Hepatocyte (in vitro differentiated cells): ENCODE measurements at places on chromosomes 16 and 17. TPM values are rescaled to one million over a fixed set of nuclear protein-coding genes. Genes with fewer than 3 reads are reported as not detected.

CCL4L2 gene
- polyA plus RNA-seq, result 20.8 and 78.8 TPM in 2 replicates

NLRC5 gene
- 4.5 and 7.0 TPM in 2 replicates for polyA plus RNA-seq

PTGES3L gene
- 0.40 and 0.73 TPM in 2 replicates for polyA plus RNA-seq

RGS11 gene
- polyA plus RNA-seq, result 0.93 and 3.4 TPM in 2 replicates

PGAP6 gene
- 205 and 229 TPM in 2 replicates for polyA plus RNA-seq

CA7 gene
- 0.25 and 3.3 TPM in 2 replicates for polyA plus RNA-seq

GRCh38 chr16:29710227-29711219 lies 31.5 kb downstream of the QPRT start:
- peak; percentile 83 for DNase-seq
- H3K27ac ChIP-seq, result peak overlapping the region; percentile 62
- no peaks in the 10 kb centered on the region for H3K27me3 ChIP-seq
- no peak overlapping the region for H3K4me3 ChIP-seq
- H3K36me3 ChIP-seq, result no peaks in the 10 kb centered on the region
- no peaks in the 10 kb centered on the region for H3K4me1 ChIP-seq

DNA sequence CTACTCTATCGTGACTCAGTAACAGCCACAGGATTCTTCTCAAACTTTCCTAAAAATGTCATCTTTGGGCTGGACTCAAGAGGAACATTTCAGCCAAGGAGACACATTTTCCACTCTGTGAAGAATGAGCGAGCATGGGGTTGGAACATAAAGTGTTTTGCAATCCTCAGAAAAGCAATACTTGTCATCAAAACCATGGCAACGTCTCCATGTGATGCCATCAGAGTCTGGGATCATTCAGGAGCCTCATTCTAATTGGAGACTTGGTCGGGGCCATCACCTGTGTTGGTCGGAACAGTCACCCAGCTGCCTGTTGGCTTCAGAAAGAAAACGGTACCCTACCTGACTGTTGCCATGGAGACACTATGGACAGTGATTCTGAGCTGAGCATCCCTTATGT lies 25.5 kb downstream of the MYOCD start:
- H3K4me1 ChIP-seq, result no peaks in the 10 kb centered on the region
- no peak for DNase-seq
- H3K36me3 ChIP-seq, result no peaks in the 10 kb centered on the region
- H3K27me3 ChIP-seq, result no peaks in the 10 kb centered on the region
- H3K27ac ChIP-seq, result no peak overlapping the region

DNA sequence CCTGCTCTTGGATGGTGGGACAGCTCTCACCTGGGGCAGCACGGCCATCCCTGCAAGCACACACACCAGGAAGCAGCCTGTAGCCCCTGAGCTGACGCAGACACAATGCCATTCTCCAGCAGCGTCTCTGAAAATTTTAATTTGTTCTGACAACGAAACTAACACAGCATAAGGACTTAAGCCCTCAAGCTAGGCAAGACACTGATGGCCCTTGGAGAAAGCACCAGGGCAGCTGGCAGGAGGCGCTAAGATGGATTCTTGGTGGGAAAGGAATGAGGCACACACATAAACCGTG lies 2.7 kb upstream of the LIMD2 start:
- no peak overlapping the region for H3K27ac ChIP-seq
- no peaks in the 10 kb centered on the region for H3K36me3 ChIP-seq
- DNase-seq, result no peak
- no peak overlapping the region for H3K4me3 ChIP-seq

DNA sequence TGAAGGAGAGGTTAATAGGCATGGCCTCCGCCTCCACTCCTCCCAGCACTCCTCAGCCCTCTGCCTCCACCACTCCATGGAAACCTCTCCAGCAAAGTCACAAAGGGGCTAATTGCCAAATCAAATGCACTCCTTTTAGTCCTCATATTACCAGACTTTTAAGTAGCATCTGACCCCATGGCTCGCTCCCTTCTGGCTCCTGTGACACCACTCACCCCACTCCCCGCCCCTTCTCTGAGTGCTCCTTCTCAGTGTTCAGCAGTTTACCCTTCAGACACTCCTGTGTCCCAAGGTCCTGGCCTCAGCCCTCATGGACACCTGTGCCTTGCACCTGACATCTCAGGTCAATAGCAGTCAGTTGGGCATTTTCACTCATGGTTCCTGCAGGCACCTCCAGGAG lies 243.5 kb upstream of the CCL2 start:
- H3K4me3 ChIP-seq, result no peak overlapping the region
- no peaks in the 10 kb centered on the region for H3K27me3 ChIP-seq
- H3K27ac ChIP-seq, result no peak overlapping the region
- DNase-seq, result no peak

- no peak overlapping the region for H3K27ac ChIP-seq
- no peak overlapping the region for H3K4me3 ChIP-seq
- H3K36me3 ChIP-seq, result no peaks in the 10 kb centered on the region
Observed at GRCh38 chr17:57762452-57763395, 17.6 kb upstream of the CCDC182 start.

DNA sequence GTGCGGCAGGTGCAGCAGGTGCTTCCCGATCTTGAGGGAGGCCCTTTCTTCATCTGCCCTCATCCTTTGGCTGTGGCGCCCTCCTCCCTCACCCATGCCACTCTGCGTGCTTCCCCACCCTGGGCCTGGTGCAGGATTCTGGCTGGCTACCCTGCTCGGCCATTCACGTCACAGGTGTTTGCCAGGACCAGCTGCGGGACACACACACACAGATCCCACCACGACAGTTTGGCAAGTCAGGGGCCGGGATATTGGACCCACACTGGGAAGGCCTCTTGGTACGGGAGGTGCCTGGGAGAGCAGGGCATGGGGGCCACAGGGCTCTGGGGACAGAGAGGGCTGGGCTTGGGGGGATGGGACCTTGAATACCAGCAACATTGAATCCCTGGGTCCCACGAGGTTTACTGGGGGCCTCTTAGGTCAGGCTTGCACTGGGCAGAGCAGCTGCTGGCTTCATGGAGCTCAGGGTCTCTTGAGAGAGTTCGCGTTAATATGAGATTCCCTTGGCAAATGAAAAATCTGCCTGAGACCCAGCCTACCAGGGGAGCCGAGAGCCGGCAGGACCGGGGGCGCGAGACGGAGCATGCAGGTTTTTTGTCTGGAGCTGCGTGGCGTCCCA lies 15.1 kb downstream of the ADCY7 start:
- peaks cover 2% of the 10 kb centered on the region for H3K4me1 ChIP-seq
- H3K27ac ChIP-seq, result no peak overlapping the region
- no peaks in the 10 kb centered on the region for H3K36me3 ChIP-seq
- no peaks in the 10 kb centered on the region for H3K27me3 ChIP-seq
- no peak overlapping the region for H3K4me3 ChIP-seq

GRCh38 chr17:59859444-59860025 lies 33.2 kb downstream of the TUBD1 start:
- peaks cover 4% of the 10 kb centered on the region for H3K4me1 ChIP-seq
- H3K27me3 ChIP-seq, result no peaks in the 10 kb centered on the region
- DNase-seq, result no peak
- H3K36me3 ChIP-seq, result no peaks in the 10 kb centered on the region
- no peak overlapping the region for H3K27ac ChIP-seq

DNA sequence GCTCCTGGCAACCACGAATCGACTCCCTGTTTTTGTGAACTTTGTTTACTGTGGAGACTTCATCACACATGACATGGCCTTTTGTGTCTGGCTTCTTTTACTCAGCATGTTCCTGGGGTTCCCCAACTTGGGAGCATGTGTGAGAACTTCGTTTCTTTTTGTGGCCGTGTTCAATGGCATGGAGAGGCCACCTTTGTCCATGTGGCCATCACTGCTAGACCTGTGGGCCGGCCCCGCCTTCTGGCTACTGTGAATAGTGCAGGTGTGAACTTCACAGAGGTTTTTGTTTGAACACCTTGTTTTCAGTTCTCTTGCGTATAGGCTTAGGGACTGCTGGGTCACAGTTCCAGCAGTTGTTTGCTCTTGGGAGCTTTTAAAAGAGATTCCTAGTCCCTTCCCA lies 5.7 kb upstream of the SLC38A8 start:
- H3K36me3 ChIP-seq, result no peaks in the 10 kb centered on the region
- H3K27me3 ChIP-seq, result peaks cover 16% of the 10 kb centered on the region
- no peak overlapping the region for H3K4me3 ChIP-seq
- peak; percentile 59 for DNase-seq

GRCh38 chr17:78963378-78963777 lies 16.3 kb downstream of the LGALS3BP start:
- no peaks in the 10 kb centered on the region for H3K27me3 ChIP-seq
- no peaks in the 10 kb centered on the region for H3K36me3 ChIP-seq
- no peak for DNase-seq
- H3K4me3 ChIP-seq, result no peak overlapping the region
- H3K27ac ChIP-seq, result peak overlapping the region; percentile 88

GRCh38 chr17:50426814-50427787 lies 1.1 kb downstream of the ACSF2 start:
- no peaks in the 10 kb centered on the region for H3K27me3 ChIP-seq
- H3K36me3 ChIP-seq, result no peaks in the 10 kb centered on the region
- DNase-seq, result peak; percentile 62
- peak overlapping the region; percentile 85 for H3K27ac ChIP-seq

- H3K4me1 ChIP-seq, result no peaks in the 10 kb centered on the region
- no peak overlapping the region for H3K4me3 ChIP-seq
Observed at GRCh38 chr16:58862334-58863021, 128.4 kb upstream of the GOT2 start.

DNA sequence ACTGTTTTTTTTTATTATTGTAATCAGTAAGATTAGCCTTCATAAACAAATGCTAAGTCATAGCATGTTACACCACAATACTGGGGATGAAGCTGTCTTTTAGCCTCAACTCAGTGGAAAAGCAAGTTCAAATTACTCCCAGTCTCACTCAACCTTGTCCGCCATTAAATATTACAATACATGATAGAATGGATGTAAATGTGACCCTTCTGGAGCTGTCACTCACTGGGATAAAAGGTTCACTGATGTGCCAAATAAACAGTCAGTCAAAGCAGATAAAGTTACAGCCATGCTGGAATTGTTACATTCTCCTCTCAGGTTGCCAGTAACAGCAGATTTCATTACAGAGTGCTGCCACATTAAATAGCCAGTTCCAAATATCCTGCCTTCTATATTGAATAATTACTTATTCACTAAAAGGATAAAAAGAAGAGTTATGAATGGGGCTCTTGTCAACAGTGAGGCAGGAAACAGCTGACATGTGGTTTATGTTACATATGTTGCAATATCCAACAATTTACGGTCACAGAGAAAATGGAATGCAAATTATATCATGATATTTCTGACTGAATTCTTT lies 53.4 kb downstream of the BRIP1 start:
- H3K4me1 ChIP-seq, result peaks cover 7% of the 10 kb centered on the region
- no peaks in the 10 kb centered on the region for H3K27me3 ChIP-seq
- DNase-seq, result no peak
- H3K4me3 ChIP-seq, result no peak overlapping the region
- H3K27ac ChIP-seq, result peak overlapping the region; percentile 15
- no peaks in the 10 kb centered on the region for H3K36me3 ChIP-seq

DNA sequence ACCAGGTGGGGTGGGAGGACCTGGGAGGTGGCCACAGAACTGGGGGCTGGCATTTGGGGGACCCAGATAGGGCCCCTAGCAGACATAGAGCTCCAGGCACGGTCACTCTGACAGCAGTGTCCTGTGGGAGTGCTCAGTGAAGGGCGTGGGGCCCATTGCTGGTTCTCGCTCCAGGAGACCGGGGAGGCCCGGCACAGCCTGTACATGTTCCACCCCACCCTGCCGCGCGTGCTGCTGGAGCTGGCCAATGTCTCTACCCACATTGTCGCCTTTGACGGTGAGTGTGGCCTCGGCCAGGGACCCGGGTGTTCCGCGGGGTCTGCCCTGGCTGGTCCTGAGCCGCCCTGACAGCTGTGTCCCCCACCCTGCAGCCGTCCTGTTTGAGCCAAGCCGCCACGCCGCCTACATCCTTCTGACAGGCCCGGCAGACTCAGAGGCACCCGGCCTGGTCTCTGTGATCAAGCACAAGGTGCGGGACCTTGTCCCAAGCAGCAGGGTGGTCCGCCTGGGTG lies 11.2 kb downstream of the RGS11 start:
- H3K27me3 ChIP-seq, result no peaks in the 10 kb centered on the region
- no peak overlapping the region for H3K27ac ChIP-seq
- DNase-seq, result no peak
- H3K36me3 ChIP-seq, result no peaks in the 10 kb centered on the region

GRCh38 chr17:4307179-4307930 lies 43.6 kb upstream of the ANKFY1 start:
- H3K4me3 ChIP-seq, result no peak overlapping the region
- DNase-seq, result no peak
- no peak overlapping the region for H3K27ac ChIP-seq
- no peaks in the 10 kb centered on the region for H3K27me3 ChIP-seq
- H3K36me3 ChIP-seq, result no peaks in the 10 kb centered on the region

DNA sequence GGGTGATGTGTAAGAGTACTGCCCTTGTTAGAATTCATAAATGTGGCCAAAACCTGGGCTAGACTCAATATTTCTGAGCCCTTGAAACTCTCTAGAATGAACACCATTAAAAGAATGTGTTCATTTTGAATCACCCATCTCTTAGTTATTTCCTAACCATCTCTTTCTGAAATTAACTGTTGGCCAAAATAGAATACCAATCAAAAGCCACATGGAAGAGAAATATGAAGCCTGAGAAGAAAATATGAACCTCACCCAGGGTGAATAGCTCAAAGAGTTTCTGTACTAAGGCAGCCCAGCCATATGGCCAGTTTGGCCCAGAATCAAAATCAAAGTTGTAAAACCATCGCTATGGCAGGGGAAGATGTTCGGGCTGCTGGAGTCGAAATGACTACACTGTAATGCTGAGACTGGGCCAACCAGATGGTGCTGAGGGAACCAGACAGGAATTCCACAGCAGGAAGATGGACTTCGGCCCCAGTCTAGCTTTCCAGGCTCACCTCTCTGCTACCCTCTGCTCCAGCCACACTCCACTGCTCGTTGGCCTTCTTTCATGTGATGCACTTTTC lies 154.3 kb upstream of the ZFHX3 start:
- H3K27me3 ChIP-seq, result no peaks in the 10 kb centered on the region
- peaks cover 3% of the 10 kb centered on the region for H3K4me1 ChIP-seq
- peak; percentile 60 for DNase-seq

DNA sequence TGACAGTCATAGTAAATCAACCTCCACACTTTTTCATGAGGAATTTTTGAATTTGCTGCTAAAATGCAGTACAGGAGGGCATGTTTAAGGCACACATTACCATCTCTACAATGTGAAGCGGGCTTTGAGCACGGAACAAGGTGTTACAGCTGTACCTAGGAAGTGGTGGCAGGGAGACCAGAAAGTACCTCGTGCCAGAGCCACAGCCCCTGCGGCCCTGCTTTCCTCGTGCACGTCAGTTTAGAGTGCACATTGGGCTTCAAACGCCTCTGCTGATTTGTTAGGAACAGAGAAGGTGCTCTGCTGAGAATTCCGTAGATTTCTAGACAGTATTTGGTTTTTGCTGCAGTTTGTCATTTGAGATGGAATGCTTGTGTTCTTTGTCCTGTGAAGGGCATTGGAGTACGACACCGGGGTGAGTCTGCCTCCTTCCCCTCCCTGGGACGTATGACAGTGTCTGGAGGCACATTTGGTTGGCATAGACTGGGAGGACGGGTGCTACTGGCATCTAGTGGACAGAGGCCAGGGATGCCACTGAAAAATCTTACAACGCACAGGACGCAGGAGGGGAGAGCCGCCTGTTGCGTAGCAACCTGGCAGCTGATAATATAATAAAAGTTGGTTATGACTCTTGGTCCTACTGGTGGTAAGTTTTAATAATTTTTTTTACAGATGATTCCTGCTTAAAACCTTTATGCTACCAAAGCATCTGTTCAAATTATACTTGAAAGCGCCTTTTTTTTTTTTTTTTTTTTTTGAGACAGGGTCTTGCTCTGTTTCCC lies 9.1 kb downstream of the FOXK2 start:
- no peaks in the 10 kb centered on the region for H3K27me3 ChIP-seq
- peak; percentile 42 for DNase-seq
- H3K4me1 ChIP-seq, result peaks cover 49% of the 10 kb centered on the region
- H3K4me3 ChIP-seq, result no peak overlapping the region
- peak overlapping the region; percentile 6 for H3K27ac ChIP-seq

GRCh38 chr16:74083541-74083940 lies 213.1 kb upstream of the PSMD7 start:
- no peak overlapping the region for H3K4me3 ChIP-seq
- no peaks in the 10 kb centered on the region for H3K4me1 ChIP-seq
- no peaks in the 10 kb centered on the region for H3K36me3 ChIP-seq
- no peaks in the 10 kb centered on the region for H3K27me3 ChIP-seq
